ENCODE measurements at places on chromosomes 2 and 18. TPM values are rescaled to one million over a fixed set of nuclear protein-coding genes. Genes with fewer than 3 reads are reported as not detected.

Gene ST6GAL2
- 16.3 TPM for total RNA-seq

Gene SFXN5
- total RNA-seq = 18.8 TPM

Gene TUBA3D
- total RNA-seq = not detected

Gene RAB27B
- total RNA-seq = 1.3 TPM

Gene POTEC
- not detected for total RNA-seq

Gene NBAS
- 52.9 TPM for total RNA-seq

- no peak for DNase-seq
These were observed 134.3 kb downstream of the SOCS6 start for GRCh38 chr18:70423120-70423519.

GRCh38 chr2:100821255-100821910 lies 1.4 kb downstream of the NPAS2 start:
- no peak for DNase-seq

GRCh38 chr18:78499586-78499985 lies 480.0 kb upstream of the SALL3 start:
- DNase-seq = no peak

GRCh38 chr2:42913280-42913878 lies 121.0 kb upstream of the HAAO start:
- no peak for DNase-seq

GRCh38 chr2:3587432-3587831 lies 7.5 kb upstream of the COLEC11 start:
- DNase-seq = no peak

- DNase-seq = no peak
These were observed 1.7 kb upstream of the MYO3B start for GRCh38 chr2:170176212-170176611.

DNA sequence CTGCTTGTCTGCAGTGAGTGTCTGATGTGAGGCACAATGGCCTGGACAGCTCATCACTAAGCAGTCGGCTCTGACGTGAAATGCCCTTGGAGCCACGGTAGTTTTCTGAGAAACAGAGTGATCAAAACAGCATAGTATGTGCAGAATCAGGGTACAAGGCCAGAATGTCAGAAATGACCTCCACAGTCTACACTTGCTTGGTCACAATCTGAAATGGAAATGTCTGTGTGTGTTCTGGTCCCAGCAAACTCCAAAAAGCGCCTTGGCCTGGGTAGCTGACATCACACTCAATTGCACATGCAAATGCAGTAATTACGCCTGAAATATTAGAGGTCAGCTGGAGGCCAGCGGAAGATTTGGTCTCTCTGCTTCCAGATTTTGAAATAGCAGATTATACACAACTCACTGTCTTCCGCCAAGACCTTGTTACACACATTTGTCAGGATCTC lies 95.4 kb downstream of the CTAGE1 start:
- DNase-seq = no peak

GRCh38 chr2:31770741-31771140 lies 190.0 kb upstream of the SRD5A2 start:
- DNase-seq = no peak

- DNase-seq = no peak
These were observed 175.1 kb downstream of the PTPRM start for GRCh38 chr18:7742224-7742623.

- no peak for DNase-seq
These were observed 140.7 kb downstream of the RND3 start for GRCh38 chr2:150346806-150347205.

- DNase-seq = no peak
These were observed 199.0 kb upstream of the DCC start for GRCh38 chr18:52140986-52141385.

GRCh38 chr18:179499-179898 lies 21.1 kb downstream of the USP14 start:
- DNase-seq = no peak

DNA sequence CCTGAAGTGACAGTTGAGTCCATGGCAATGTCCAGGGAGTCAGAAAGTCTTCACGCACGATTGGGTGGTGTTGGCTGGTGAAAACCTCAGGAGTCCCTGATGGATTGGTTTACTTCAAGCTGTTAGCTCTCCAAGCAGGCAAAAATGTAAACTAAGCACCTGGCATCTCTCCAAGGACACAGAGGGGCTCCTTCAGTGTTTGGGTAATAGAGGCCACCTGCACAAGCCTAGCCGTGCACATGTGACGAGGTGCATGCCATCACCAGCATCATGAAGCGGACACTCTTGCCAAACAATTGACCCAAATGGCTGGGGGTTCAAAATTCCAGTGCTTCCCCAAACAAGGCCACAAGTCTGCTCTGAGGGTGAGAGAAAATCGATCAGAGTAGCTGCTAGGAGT lies 104.7 kb upstream of the CD302 start:
- DNase-seq = no peak

GRCh38 chr2:132366421-132367180 lies 50.0 kb upstream of the GPR39 start:
- no peak for DNase-seq

GRCh38 chr2:246489-247144 lies 17.2 kb downstream of the SH3YL1 start:
- DNase-seq = no peak

DNA sequence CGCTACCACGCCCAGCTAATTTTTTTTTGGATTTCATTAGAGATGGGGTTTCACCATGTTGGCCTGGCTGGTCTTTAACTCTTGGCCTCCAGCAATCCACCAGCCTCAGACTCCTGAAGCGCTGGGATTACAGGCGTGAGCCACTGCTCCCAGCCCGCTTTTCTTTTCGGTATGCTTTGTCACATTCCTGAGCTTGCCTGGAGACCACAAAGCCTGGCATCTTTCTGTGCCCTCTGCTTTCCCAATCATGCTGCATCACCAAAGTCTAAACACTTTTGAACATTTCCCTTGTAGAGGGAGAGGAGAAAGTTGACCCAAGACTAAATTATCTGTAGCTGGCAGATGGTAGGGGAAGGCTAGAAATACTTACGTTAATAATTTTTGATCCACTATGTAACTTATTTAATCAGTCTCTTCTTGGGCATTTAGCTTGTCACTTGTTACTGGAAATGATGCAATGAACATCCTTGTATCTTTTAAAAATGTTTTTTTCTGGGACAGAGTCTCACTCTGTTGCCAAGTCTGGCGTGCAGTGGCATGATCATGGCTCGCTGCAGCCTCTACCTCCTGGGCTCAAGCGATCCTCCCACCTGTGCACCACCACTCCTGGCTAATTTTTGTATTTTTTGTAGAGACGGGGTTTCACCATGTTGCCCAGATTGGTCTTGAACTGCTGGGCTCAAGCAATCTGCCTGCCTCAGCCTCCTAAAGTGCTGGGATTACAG lies 2.7 kb upstream of the NPC1 start:
- DNase-seq = no peak

GRCh38 chr2:64906853-64907536 lies 82.2 kb upstream of the SLC1A4 start:
- no peak for DNase-seq

- DNase-seq = peak; percentile 37
These were observed 484 bp downstream of the APCDD1 start for GRCh38 chr18:10454681-10455557.

DNA sequence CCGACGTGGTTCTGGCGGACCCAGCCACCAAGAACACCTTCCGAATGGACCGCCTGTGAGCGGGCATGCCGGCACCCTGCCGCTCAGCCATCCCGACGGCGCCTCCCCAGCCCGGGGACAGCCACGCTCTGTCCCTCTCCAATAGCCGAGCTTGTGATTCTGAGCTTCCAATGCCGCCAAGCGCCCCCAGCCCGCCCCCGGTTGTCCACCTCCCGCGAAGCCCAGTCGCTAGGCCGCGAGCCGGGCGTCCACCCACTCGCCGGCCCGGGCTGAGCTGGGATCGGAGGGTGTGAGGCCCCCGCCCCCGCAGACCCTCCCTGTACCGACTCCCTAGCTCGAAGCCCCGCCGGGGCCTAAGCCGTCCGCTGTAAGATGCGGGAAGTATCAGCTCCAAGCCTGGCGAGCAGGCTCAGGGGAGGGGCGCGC lies 1195.1 kb upstream of the CHAC2 start:
- no peak for DNase-seq

DNA sequence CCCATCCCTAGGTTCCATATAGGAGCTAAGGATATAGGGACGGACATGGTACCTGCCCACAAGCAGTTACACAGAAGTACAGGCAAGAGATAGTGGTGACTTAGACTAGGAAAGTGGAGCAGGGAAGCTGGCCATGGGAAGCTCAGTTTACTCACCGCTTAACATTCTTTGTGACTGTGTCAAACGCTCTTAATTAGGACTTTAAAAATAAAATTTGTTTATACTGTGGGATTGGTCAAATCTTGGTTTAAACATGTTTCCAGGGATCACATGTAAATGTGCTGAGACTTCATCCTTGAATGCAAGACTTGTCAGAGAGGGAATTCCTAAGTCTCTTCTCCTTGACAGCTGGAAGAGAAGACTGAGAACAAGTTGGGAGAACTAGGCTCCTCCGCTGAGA lies 107.3 kb downstream of the MTCL1 start:
- no peak for DNase-seq

DNA sequence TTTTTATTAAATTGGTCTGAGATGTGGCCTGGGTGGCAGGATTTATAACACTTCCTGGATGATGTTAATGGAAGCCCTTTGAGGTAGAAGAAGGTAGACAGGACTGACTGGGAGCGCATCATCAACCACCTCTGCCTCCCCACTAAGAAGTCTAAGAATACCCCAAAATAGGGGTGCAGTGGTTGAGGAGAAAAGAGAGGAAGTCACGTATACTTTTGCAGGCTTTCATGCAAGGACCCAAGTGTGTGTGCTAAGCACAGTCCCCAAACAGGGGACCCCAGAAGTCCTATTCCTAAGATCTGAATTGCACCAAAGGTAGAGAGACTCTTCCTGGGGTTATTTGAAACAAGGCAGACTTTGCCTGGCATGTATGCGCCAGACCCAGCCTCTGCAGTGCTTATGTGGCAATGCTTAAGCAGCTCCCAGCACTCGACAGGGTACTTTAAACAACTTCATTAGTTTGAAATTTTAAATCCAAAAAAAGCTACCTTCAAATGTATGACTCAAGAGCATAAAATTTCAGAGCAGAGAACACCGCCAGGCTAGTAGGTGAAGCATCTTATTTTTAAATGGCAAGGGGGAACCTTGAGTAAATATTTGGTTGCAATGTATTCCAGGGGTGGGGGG lies 35.3 kb downstream of the BCL2 start:
- DNase-seq = no peak

- no peak for DNase-seq
These were observed 130.6 kb downstream of the RAD51AP2 start for GRCh38 chr2:17387591-17387990.

GRCh38 chr2:128282976-128283810 lies 35.5 kb downstream of the HS6ST1 start:
- no peak for DNase-seq

All from mesothelial cell of epicardium (in vitro differentiated cells).